ENCODE measurements at places on chromosomes 1 and 21.

- no peak for DNase-seq
Measured at GRCh38 chr1:161259345-161259702, 779 bp downstream of the PCP4L1 start.

GRCh38 chr1:193144999-193145398 lies 23.2 kb downstream of the CDC73 start:
- no peak for DNase-seq

GRCh38 chr1:228515200-228515834 lies 28.1 kb downstream of the RNF187 start:
- DNase-seq: no peak

GRCh38 chr21:45522381-45522780 lies 19.9 kb downstream of the SLC19A1 start:
- DNase-seq: no peak

DNA sequence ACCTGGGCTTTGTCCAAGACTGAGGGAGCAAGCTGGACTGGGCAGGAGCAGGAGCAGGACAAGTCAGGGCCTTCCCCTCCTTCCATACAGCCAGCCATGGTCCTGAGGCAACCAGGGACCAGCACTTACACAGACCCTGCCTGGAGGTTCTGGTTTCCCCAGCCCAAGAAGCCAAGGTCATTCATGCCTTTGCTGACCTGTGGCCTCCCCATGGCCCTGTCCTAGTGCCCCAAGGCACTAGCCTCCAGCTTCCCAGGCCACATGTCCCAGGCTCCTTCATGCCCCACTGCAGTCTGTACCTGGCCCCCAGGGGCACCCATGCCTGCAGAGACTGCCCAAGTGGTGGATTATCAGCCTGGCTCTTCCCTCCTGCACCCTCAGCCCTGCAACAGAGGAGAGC lies 243.9 kb downstream of the TOMM20 start:
- no peak for DNase-seq

- DNase-seq: no peak
Measured at GRCh38 chr1:199685369-199685768, 342.1 kb upstream of the NR5A2 start.

DNA sequence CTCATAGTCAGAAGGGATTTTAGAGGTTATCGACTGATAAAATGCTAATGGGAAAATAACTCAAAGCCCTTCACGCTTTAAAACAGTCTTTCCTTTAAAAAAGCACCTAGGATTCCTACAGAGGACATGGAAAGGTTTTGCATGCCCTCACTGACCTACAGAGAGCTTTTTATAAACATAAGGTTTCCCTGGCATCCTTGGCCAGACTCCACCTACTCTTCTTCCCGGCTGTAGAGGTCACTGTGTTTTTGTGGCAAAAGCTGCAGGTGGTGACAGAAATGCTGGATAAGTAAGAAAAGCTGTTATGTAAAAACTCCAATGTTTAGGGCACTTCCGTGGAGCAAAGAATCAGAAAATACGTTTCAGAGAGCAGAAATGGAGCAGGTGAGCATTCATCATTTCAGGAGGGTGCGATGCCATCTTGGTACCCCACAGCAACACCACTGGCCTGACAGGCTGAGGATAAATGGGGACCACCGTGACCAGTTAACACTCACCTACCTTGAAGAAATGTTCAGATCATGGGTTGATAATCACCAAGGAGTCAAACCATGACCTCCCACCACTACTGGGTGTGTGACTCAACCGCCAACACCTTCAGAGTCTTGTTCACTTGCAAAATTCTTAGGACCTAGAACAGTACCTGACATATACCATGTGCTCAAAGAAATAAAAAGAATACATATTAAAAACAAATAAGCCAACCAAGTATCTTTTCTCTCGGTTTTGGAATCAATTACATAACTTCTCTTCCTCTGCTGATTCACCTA lies 46.6 kb downstream of the SSBP3 start:
- DNase-seq: no peak

GRCh38 chr1:17648457-17649145 lies 106.5 kb upstream of the ACTL8 start:
- no peak for DNase-seq

- DNase-seq: no peak
Measured at GRCh38 chr1:46903481-46903880, 37.8 kb downstream of the CYP4A11 start.

GRCh38 chr1:47598357-47598756 lies 160.5 kb downstream of the FOXD2 start:
- DNase-seq: no peak

- DNase-seq: no peak
Measured at GRCh38 chr1:107365527-107366240, 224.8 kb downstream of the NTNG1 start.

GRCh38 chr1:159753386-159753785 lies 27.4 kb upstream of the DUSP23 start:
- no peak for DNase-seq

DNA sequence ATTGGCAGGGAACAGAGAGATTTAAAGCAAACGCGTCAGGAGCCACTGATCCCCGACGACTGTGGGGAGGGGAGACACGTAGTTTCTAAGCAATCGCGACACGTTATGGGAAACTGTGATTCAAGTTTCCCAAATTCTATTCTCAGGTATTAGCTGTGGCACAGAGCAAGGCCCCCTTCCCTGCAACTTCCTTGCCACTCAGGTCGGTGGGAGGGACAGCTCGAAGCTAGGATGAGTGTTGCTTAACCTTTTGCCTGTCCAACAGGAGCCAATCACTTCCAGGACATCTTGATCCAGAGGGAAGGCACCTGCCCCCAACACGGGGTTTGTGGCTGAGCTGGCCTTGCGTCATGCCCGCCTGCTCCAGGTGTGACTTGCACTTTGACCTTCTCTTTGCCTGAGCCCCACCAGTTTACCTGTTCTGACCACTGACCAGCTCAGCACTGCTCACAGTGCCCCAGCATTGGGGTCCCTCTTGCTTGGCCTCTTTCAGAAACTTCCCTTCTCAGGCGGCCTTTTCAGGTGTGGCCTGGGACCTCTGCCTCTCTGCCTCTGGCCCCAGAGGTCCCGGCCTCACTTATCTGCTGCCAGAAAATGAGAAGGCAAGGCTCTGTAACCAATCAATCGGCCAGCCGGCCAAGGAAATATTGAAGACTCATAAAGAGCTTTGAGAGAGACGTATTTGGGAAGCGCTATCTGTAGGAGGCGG lies 24.6 kb downstream of the TEX35 start:
- DNase-seq: no peak

DNA sequence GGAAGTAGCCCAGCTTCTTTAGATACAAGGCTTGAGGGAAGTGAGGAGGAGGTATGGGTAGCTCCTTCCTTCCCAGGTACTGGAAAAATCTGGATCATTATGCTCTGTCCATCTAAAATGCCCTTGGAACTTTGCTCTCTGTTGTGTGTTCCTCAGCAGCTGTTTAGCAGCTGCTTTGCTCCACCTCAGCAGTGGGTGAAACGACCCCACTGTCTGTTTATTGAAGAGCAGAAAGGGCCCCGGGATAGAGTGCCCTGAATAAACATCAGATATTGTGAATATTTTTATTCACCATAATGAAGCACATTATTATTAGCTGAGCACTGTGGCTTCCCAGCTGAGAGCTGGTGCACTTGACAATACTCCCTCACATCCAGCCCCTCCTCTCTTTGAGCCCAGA lies 237.9 kb downstream of the PBX1 start:
- no peak for DNase-seq

DNA sequence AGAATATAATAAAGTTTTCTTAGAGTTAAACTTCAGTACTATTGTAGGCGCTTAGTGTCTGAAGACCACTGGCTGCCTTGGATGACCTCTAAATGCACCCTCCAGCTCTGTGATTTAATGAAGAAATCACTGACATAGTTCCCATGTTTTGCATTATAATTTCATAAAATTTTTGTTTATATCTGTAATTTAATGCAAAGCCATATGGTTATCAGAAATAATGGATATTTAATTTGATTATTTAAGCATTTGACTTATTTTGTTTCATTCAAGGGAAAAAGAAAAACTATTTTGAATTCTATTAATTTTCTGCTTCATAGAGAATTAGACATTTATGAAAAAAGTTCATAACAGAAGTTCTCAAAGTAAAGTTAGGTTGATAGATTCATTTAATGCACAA lies 18.6 kb downstream of the CRB1 start:
- no peak for DNase-seq

- DNase-seq: no peak
Measured at GRCh38 chr1:64721135-64721534, 23.7 kb upstream of the RAVER2 start.

- DNase-seq: no peak
Measured at GRCh38 chr1:244782056-244782455, 53.4 kb upstream of the COX20 start.

GRCh38 chr1:86184426-86184825 lies 27.9 kb upstream of the COL24A1 start:
- DNase-seq: no peak

DNA sequence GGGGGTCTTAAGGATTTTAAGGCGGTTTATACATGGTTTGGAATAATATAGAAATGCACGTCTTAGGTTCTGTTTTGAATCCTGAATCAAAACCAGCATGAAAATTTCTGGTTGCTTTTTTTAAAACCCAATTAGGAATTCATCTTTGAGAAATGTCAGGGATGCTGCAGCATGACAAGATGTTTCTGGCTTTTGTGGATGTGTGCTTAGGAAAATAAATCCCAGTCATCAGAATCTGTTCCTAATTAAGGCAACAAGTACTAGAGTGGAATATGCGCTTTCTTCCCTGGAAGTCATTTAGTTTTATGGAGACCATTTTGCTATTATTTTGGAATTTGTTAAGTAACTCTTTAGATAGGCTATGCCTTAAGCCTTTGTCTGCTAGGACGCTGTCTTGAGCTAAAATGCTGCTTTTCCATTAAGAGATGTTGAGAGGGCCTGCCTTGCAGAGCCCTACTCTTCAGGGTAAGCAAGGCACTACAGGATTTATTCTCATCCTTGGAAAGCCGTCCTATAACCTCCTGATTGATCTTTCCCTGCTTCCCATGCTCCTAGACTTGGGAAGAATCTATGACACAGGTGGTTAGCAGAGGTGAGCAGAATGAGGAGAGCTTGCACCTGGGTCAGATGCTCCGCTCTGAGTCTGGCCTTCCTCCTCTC lies 332.8 kb downstream of the DISC1 start:
- no peak for DNase-seq

DNA sequence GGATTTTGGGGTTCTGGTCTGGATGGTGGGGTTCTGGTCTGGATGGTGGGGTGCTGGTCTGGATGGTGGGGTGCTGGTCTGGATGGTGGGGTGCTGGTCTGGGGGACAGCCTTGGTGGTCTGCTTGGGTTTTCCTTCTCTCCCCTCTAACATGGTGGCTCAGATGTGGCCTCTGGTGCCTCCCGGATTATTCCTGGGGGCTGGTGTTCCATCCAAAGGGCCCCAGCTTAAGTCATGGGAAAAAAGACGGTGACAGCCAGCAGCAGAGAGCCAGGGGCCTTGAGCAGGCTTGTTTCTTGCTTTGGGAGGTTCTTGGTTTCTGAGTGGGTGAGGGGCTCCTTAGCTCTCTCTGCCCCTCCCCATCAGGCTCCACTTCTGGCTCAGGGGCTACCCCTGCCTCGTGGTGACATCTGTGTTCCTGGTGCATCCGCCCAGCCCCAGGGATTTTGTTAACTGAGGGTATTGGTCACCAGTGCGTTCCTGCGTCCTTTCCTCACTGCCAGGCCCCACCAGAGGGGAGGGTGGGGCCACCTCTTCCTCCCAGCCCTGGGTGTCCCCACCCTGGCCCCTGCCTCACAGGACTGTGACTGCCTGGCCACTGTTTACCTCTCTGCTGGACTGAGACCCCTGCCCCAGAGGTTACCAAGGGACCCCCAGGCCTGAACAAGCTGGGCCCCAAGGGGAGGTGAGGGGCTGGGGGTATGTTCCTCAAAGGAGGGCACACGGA lies 43.2 kb upstream of the ACTRT2 start:
- DNase-seq: no peak

GRCh38 chr1:112727716-112728115 lies 12.6 kb upstream of the PPM1J start:
- DNase-seq: no peak

DNA sequence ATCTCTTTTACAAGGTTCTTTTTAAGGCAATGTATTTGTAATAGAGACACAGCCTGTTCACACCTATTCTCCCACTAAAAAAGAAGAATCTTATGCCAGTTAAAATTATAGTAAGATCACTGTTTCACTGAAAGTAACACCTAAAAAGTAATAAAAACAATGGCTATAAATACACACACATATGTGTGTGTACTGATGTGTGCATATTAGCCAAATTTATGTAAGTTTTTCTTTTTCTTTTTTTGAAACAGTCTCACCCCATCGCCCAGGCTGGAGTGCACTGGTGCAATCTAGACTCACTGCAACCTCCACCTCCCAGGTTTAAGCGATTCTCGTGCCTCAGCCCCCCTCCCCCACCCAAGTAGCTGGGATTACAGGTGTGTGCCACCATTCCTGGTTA lies 56.8 kb upstream of the SLC30A10 start:
- no peak for DNase-seq

DNA sequence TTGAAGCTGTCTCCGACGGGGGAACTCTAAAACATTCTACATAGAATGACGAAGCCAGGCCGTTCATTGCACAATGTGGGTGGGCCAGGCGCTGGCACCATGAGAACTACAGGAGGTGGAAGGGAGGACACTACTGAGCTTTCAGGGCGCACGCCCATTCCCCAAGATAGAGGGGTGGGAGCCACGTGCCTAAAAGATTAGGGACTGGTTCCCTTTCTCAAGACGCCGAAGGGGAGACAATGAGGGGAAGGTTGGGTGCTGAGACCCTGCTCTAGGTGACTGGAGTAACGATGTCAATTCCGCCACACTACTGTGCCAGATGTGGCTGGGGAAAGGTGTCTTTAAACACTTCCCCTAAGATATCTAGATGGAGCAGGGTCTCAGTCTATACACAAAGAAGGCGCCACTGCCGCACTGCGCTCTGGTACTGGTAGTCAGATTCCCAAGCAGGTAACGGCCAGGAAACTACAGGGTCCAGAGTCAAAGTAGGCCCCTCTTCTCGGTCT lies 782 bp downstream of the CSDE1 start:
- no peak for DNase-seq

GRCh38 chr1:206554211-206554610 lies 46.9 kb downstream of the RASSF5 start:
- no peak for DNase-seq

DNA sequence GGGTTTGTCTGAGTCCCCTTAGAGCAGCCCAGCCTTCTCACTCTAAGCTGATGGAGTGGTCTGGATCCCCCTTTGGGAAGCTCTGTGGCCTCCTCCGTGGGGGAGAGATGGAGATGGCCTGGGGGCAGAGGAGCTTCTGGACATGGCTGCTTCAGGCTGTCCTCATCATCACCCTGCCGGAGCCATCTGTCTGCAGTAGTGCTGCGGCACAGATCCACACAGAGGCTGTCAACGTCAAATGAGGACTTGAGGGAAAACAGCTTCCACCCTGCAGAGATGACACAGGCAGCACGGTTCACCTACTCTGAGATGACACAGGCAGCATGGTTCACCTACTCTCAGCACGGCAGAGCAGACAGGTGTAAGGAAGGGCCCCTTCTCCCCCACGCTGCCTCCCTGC lies 134.3 kb downstream of the IGSF21 start:
- DNase-seq: no peak

- no peak for DNase-seq
Measured at GRCh38 chr21:45035477-45035848, 38.9 kb upstream of the ADARB1 start.

GRCh38 chr1:163703794-163704193 lies 382.0 kb downstream of the NUF2 start:
- DNase-seq: no peak

GRCh38 chr1:204449678-204450280 lies 38.2 kb upstream of the PPP1R15B start:
- DNase-seq: no peak

Data from NCI-H1436 treated with DMSO at 0.1 percent for 48 hours (cell line).